ENCODE measurements at places on chromosomes 13 and 19. TPM values are rescaled to one million over a fixed set of nuclear protein-coding genes. Genes with fewer than 3 reads are reported as not detected.

DNA sequence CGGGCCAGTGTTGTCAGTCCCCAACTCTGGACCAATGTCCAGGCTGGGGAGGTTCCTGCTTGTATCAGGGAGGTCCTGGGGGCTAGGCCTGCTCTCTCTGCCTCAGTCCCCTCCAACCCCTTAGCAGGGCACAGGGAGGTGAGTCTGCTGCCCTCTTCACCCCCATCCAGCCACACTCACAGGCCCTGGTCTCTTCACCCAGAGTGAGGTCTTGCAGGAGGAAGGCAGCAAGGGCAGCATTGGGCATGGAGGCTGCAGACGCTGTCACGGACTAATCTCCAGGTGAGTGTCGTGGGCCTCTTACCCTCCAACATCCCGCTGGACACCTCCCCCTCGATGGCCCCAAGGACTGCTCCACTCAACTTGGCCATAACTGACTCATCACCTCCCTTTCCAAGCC, 11.9 kb upstream of the SIGLEC11 start:
- no peak overlapping the region for H3K27ac ChIP-seq
- H3K36me3 ChIP-seq = peaks cover 21% of the 10 kb centered on the region
- H3K4me1 ChIP-seq = no peaks in the 10 kb centered on the region
- H3K4me3 ChIP-seq = no peak overlapping the region
- H3K27me3 ChIP-seq = no peaks in the 10 kb centered on the region

- no peaks in the 10 kb centered on the region for H3K36me3 ChIP-seq
- peaks cover 13% of the 10 kb centered on the region for H3K4me1 ChIP-seq
- H3K4me3 ChIP-seq = no peak overlapping the region
- peak; percentile 79 for DNase-seq
- no peak overlapping the region for H3K27ac ChIP-seq
- peaks cover 3% of the 10 kb centered on the region for H3K27me3 ChIP-seq
Observed at GRCh38 chr19:19224852-19225494, 13.2 kb downstream of the NCAN start.

ZNF880 gene
- total RNA-seq = 17.9 TPM

DNA sequence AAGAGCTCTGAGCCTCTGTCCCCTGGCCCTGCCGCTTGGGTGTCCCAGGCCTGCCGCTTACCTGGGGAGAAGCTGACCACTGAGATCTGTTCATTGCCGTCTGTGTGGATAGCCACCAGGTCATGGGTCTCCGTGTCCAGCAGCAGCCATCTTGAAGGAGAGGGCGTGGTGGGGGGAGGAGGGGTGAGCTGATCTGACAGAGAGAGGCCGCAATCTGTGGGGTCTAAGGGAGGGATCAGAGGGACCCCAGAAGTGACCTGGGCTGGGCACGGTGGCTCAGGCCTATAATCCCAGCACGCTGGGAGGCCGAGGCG, 14.6 kb upstream of the GPR4 start:
- H3K27me3 ChIP-seq = no peaks in the 10 kb centered on the region
- no peak overlapping the region for H3K27ac ChIP-seq
- H3K36me3 ChIP-seq = peaks cover 66% of the 10 kb centered on the region
- H3K4me1 ChIP-seq = no peaks in the 10 kb centered on the region
- DNase-seq = no peak
- H3K4me3 ChIP-seq = no peak overlapping the region

KIR2DL1 gene
- not detected for total RNA-seq

GRCh38 chr19:33823341-33823740, 26.7 kb downstream of the KCTD15 start:
- H3K27me3 ChIP-seq = no peaks in the 10 kb centered on the region
- H3K36me3 ChIP-seq = no peaks in the 10 kb centered on the region
- no peak overlapping the region for H3K4me3 ChIP-seq
- peaks cover 18% of the 10 kb centered on the region for H3K4me1 ChIP-seq
- no peak overlapping the region for H3K27ac ChIP-seq

- no peaks in the 10 kb centered on the region for H3K27me3 ChIP-seq
- H3K27ac ChIP-seq = no peak overlapping the region
- no peak overlapping the region for H3K4me3 ChIP-seq
- H3K4me1 ChIP-seq = no peaks in the 10 kb centered on the region
- peaks cover 4% of the 10 kb centered on the region for H3K36me3 ChIP-seq
Observed at GRCh38 chr13:95749545-95749944, 72.6 kb downstream of the DNAJC3 start.

DNA sequence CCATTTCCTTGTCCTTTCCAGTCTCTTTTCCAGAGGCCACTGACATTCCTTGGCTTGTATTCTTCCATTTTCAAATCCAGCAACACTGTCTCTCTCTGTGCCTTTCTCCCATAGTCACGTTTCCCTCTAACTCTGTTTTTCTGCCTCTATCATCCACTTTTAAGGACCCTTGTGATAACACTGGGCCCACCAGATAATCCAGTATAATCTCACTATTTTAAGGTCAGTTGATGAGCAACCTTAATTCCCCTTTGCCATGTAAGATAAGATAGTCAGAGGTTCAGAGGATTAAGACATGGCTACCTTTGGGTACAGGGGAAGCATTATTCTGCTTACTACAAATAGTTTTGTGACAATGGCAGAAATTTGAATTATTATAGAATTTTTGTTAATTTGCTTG, 45.7 kb upstream of the N4BP2L1 start:
- H3K4me1 ChIP-seq = no peaks in the 10 kb centered on the region
- no peak overlapping the region for H3K4me3 ChIP-seq
- DNase-seq = no peak
- no peak overlapping the region for H3K27ac ChIP-seq
- no peaks in the 10 kb centered on the region for H3K27me3 ChIP-seq

DNA sequence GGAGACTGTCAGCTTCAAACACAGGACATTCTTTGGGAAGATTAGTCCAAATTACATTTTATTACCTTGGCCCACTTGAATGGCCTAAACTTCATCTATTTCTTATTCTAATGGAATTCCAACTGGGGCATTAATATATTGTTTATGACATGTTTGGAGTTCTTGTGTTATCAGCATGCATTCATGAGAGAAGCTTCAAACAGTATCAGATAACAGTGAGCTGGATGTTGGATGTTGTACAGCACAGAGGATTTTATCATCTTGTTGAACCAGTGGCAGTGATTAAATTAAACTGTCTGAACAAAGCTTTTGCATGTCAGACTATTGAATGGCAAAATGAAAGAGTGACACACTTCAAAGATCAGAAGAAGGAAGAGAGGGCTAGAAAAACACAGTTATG, 50.0 kb downstream of the MZT1 start:
- no peaks in the 10 kb centered on the region for H3K36me3 ChIP-seq
- no peaks in the 10 kb centered on the region for H3K27me3 ChIP-seq
- no peaks in the 10 kb centered on the region for H3K4me1 ChIP-seq
- no peak for DNase-seq
- H3K27ac ChIP-seq = no peak overlapping the region
- H3K4me3 ChIP-seq = no peak overlapping the region

DNA sequence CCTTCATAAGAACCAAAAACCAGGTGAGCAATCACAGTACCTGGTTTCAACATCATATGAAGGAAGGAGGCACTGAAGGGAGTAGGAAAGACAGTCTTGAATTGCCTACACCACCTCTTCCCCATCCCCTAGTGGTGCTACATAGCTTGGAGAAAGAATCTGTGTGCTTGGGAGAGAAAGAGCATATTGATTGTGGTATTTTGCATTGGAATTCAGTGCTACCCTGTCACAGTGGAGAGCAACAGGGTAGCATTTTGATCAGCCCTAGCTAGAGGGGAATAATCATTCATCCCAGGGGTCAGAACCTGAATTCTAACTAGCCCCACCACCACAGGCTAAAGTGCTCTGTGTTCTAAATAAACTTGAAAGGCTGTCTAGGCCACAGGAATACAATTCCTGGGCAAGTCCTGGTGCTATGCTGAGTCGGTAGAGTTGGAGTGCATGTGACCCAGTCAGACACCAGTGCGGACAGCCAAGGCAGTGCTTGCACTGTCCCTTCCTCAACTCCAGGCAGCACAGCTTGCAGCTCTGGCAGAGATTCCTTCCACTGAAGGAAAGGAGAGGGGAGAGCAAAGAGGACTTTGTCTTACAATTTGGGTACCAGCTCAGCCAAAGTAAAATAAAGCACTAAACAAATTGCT, 158.7 kb downstream of the VWA8 start:
- H3K4me3 ChIP-seq = no peak overlapping the region
- no peak overlapping the region for H3K27ac ChIP-seq
- peaks cover 20% of the 10 kb centered on the region for H3K36me3 ChIP-seq
- DNase-seq = no peak

DNA sequence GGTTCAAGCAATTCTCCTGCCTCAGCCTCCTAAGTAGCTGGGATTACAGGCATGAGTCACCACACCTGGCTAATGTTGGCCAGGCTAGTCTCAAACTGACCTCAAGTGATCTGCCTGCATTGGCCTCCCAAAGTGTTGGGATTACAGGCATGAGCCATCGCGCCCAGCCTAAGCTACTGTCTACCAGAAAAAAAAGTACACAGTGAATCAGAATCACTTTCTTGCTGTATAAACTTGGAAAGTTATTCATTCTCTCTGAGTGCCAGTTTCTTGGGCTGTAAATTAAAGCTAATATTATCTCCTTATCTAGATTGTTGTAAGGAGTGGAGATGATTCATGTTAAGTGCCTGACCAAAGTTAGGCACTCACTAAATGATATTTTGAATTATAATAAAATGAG, 242.8 kb downstream of the ENOX1 start:
- no peak overlapping the region for H3K27ac ChIP-seq
- no peak for DNase-seq
- no peaks in the 10 kb centered on the region for H3K27me3 ChIP-seq
- H3K36me3 ChIP-seq = no peaks in the 10 kb centered on the region
- no peaks in the 10 kb centered on the region for H3K4me1 ChIP-seq

- H3K36me3 ChIP-seq = no peaks in the 10 kb centered on the region
- H3K4me3 ChIP-seq = peak overlapping the region; percentile 53
- no peaks in the 10 kb centered on the region for H3K27me3 ChIP-seq
Observed at GRCh38 chr19:7337380-7338194, 11.2 kb upstream of the ARHGEF18 start.

- H3K27ac ChIP-seq = no peak overlapping the region
- no peaks in the 10 kb centered on the region for H3K36me3 ChIP-seq
- no peaks in the 10 kb centered on the region for H3K4me1 ChIP-seq
- no peak for DNase-seq
- no peak overlapping the region for H3K4me3 ChIP-seq
- no peaks in the 10 kb centered on the region for H3K27me3 ChIP-seq
Observed at GRCh38 chr13:43545317-43545874, 241.4 kb downstream of the ENOX1 start.

DNA sequence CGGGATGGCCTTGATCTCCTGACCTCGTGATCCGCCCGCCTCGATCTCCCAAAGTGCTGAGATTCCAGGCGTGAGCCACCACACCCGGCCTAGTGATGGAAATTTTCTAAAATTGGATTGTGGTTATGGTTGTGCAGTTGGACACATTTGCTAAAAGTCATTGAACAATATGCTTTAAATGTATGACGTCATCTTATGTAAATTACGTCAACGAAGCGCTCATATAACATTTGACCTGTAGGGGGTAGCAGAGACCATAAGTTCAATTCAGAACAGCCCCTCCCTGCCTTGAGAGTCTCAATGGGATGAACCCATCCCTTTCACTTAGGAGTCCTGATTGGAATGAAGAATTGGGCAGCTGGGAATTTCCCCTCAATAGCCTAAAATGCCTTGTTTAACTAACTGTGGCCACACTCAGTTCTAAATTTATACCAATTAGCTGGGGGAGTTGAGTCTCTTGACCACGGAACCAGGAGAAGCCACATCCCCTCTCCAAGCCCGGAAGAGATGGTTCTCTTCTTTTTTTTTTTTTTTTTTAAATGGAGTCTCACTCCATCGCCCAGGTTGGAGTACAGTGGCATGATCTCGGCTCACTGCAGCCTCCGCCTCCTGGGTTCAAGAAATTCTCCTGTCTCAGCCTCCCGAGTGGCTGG, 15.2 kb upstream of the TLE6 start:
- H3K27me3 ChIP-seq = no peaks in the 10 kb centered on the region
- H3K36me3 ChIP-seq = no peaks in the 10 kb centered on the region
- H3K4me3 ChIP-seq = no peak overlapping the region
- no peaks in the 10 kb centered on the region for H3K4me1 ChIP-seq
- no peak overlapping the region for H3K27ac ChIP-seq
